ENCODE measurements at places on chromosomes 6 and 20. TPM values are rescaled to one million over a fixed set of nuclear protein-coding genes. Genes with fewer than 3 reads are reported as not detected.

DNA sequence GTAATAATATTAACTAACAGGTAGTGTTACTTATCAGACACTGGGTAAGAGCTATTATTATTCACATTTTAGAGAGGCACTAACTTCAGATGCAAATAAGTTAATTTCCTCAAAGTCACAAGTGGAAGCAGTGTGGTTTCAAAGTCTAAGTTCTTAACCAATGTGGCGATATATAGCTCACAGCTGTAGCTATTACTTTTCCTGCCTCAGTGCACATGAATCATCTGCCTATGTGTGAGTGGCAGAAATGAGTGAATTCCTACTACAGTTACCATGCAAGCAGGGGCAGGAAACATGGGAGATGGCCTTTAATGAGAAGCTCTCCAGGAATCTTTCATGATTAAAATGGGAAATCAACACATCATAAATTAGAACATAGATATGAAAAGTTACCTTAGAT lies 126.2 kb upstream of the EYA4 start:
- no peaks in the 10 kb centered on the region for H3K4me1 ChIP-seq
- H3K36me3 ChIP-seq = no peaks in the 10 kb centered on the region
- no peak overlapping the region for H3K27ac ChIP-seq

GRCh38 chr20:24634855-24635254 lies 165.4 kb downstream of the SYNDIG1 start:
- no peak for DNase-seq
- H3K27me3 ChIP-seq = no peaks in the 10 kb centered on the region
- no peaks in the 10 kb centered on the region for H3K4me1 ChIP-seq

- no peak for DNase-seq
- H3K27me3 ChIP-seq = no peaks in the 10 kb centered on the region
- no peak overlapping the region for H3K4me3 ChIP-seq
- no peaks in the 10 kb centered on the region for H3K36me3 ChIP-seq
- H3K4me1 ChIP-seq = peaks cover 17% of the 10 kb centered on the region
- no peak overlapping the region for H3K27ac ChIP-seq
Measured at GRCh38 chr20:50506270-50506579, 4.0 kb upstream of the PTPN1 start.

DNA sequence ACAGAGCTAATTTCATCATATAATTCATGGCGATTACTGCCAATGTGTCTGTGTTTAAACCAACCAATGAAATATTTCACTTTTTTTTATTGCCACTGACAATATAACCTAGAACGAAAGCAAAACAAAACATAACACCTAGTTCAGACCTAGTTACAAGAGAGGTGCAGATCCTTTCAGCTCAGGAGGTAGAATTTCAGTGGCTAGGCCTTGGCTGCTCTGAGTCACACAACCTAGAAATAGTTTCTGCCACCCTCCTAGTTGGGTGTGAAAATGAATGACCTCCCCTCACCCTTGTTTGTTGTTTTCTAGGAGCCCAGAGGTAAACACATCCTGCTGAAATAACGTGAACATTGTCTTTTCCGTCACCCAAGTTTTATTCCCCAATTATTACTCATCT lies 356.3 kb downstream of the HTR1B start:
- H3K27ac ChIP-seq = no peak overlapping the region
- H3K27me3 ChIP-seq = no peaks in the 10 kb centered on the region
- no peak overlapping the region for H3K4me3 ChIP-seq
- no peaks in the 10 kb centered on the region for H3K36me3 ChIP-seq
- no peaks in the 10 kb centered on the region for H3K4me1 ChIP-seq

- H3K4me1 ChIP-seq = peaks cover 98% of the 10 kb centered on the region
- H3K4me3 ChIP-seq = no peak overlapping the region
- DNase-seq = no peak
- no peaks in the 10 kb centered on the region for H3K27me3 ChIP-seq
- H3K36me3 ChIP-seq = no peaks in the 10 kb centered on the region
Measured at GRCh38 chr20:6700563-6701329, 66.7 kb upstream of the BMP2 start.

DNA sequence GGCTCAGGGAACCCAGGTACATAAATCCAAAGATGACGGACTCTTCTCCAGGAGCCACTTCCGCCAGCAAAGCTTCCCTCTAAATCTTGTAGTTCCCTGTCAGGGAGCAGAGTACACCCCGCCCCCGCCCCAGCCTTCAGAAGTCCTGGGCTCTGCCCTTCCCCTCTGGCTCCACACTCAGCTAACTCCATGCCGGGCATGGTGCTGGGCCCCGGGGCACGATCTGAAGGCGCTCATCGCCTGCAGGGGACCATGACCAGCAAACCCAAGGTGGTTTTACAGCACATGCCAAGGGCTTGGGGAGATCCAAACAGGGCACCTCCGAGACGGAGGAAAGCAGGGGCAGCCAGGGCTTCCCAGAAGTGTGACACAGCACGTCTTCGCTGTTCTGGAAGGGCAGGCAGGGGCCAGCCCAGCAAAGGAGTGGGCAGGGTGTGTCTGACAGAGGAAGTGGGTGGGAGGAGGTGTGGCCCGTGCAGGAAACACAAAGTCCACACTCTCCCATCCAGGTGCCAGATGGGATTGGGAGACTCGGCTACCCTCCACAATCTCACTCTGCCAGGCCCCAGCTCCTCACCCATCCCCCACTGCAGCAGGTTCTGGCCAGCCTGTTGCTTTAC lies 41.6 kb upstream of the SLC22A2 start:
- H3K36me3 ChIP-seq = no peaks in the 10 kb centered on the region
- no peak overlapping the region for H3K4me3 ChIP-seq
- H3K27me3 ChIP-seq = no peaks in the 10 kb centered on the region
- no peak overlapping the region for H3K27ac ChIP-seq
- no peaks in the 10 kb centered on the region for H3K4me1 ChIP-seq

PRR18 gene
- 0.95 TPM for total RNA-seq
